ENCODE measurements at places on chromosomes 13 and 19. TPM values are rescaled to one million over a fixed set of nuclear protein-coding genes. Genes with fewer than 3 reads are reported as not detected.

GRCh38 chr13:24716011-24716410 is 35.8 kb downstream of the ATP12A start:
- no peak for DNase-seq

DNA sequence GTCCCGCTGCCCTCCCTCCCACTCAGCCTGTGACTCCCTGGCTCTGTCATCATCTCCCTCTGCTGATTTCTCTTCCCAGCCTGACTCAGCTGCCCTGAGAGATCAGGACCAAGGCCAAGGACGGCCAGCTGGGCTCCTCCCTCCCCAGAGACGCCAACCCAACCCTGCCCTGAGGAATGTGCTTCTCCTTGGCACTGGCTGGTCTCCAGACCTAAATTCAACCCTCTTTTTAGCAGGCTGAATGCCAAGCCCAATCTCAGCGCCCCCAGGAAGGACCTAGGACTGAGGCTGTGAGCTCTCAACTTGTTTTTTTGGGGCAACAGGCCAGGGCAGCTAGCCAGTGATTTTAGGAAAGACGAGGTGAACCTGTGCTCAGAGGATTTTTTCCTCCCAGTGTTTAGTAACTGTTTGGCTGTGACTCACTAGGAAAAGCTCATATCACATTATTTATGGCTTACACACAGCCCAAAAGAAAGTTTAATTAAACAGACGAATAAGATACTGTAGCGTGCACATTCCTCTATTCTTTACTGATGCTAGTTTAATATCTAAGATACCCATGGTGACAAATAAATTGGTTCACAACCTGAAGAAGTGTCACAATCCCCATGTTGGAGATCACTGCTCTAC is 7.4 kb upstream of the IGFL1 start:
- DNase-seq = peak; percentile 55

GRCh38 chr19:33410915-33411401 is 37.4 kb downstream of the CEBPG start:
- no peak for DNase-seq

GRCh38 chr19:45099467-45100191 is 6.7 kb downstream of the PPP1R37 start:
- DNase-seq = no peak

FOXA3 gene
- not detected for total RNA-seq

Data from SJSA1 (cell line).